ENCODE measurements at places on chromosomes 16 and 17.

DNA sequence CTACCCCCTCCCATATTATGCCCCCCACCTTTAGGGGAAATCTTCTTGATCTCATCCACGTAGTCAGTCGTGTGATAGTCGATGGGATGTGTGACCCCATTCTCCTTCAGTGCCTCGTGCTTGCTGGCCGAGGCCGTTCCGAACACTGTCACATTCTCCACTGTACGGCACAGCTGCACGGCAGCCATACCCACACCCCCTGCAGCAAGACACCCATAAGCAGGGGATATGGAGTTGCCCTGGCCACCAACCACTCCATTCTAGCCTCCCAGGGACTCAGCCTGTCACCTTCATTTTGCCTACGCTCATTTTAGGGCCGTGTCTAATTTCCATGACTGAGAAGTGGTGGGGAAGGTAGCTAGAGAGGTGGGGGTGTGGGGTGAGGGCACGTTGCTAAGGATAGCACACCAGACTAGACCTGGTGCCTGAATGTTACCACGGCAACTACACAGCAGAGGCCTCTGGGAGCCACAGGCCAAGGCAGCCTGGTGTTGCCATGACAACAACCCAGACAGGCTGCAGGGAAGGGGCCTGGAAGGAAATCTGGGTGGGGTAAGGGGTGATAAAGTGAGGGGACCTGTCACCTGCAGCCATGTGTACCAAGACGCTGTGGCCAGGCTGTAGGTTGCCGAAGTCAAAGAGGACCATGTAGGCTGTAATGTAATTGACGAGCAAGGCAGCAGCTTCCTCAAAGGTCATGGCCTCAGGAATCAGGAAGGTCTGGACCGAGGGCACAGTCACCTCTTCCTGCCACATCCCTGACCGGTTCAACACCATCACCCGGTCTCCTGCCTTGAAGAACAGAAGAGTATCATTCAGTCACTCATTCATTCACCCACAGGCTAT is 4.0 kb downstream of the VAT1 start:
- no peak for DNase-seq

DNA sequence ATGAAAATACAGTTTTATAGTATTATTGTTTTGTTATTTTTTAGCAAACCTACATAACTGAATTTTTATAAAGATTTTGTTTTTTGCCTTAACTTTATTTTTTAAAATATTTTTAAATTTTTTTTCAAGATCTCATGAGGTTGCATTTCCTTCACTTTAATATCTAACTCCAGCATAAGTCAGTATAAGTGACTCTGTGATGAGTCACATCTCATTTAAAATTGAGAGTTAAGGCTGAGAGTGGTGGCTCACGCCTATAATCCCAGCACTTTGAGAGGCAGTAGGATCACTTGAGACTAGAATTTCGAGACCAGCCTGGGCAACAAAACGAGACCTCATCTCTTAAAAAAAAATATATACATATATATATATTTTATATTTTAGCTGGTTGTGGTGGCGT is 44.0 kb downstream of the NLK start:
- no peak for DNase-seq

DNA sequence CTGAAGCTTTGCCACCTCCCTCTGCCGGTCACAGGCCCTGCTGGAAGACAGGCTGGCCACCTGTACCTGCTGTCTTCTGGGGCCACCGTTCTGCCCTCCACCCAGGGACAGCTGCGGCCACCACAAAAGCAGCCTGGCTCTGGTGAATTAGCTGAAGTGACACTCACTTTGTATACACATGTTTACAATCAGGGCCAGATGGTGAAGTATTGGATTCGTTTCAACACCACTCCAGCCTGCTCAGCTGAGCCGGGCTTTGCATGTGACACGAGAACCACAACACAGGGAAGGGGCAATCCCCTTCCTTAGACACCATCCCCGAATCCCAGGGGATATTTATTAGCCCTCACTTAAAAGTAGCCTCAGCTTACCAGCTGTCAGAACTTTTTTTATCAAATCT is 191.5 kb upstream of the RPL38 start:
- no peak for DNase-seq

- DNase-seq: peak; percentile 77
These were observed 588.7 kb downstream of the CDH13 start for GRCh38 chr16:83215406-83216001.

DNA sequence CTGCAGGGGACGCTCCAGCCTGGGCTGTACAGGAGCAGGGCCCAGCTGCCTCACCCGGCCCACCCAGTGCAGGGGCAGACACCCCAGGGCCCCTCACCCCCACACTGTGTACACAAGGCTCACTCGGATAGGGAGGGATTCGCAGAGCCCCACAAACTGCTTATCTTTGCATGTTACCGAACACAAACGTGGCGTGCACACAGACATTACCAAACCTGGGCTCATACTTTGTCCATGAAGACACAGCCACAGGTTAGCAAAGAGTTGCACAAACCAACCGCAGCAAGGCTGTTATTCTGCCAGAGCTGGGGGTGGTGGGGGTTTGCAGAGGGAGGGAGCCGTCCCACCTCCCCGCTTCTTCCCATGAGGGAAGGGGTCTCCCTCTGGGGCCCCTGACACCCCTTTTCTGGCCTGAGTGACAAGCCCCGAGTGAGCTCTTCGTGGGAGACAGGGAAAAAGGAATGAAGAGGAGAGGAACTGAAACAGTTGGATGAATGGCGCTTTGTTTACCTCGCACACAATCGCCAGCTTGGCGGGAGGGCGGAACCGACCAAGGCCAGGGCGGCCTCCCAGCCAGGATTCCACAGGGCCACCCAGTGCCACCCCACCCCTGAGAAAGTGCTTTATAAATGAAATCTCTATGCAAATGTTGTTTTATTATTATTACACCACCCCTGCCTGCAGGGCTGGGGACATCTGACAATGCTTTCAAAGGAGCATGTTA is 434 bp upstream of the CPSF4L start:
- DNase-seq: peak; percentile 91

- DNase-seq: peak; percentile 66
These were observed 75.8 kb upstream of the ZNF469 start for GRCh38 chr16:88306860-88307545.

DNA sequence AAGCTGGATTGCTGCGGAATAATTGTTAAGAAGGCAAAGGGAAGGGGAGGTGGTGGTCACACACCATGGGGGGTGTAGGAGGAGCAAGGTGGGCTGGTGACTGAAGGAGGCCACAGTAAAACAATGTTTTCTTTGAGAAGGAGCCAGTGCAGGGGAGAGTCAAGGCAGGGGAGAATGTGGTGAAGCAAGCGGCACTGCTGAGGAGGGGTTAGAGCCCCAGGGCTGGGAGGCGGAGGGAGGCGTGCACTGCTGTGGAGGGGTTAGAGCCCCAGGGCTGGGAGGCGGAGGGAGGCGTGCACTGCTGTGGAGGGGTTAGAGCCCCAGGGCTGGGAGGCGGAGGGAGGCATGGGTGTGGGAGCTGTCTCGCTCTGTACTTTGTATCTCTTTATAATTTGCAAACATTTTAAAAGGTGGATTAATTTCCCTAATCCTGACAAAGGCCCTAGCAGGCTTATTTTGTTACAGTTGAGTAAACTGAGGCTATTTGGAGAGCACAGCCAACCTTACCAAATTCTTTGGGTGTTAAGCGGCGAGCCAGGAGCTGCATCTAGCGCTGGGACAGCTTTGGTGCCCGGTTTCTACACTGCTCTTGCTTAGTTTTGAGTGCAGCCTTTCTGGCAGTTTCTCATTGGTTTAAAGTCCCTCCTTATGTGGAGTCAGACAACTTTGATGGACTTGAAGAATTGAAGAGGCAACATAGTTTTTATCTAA is 20.9 kb downstream of the RPTOR start:
- peak; percentile 56 for DNase-seq

DNA sequence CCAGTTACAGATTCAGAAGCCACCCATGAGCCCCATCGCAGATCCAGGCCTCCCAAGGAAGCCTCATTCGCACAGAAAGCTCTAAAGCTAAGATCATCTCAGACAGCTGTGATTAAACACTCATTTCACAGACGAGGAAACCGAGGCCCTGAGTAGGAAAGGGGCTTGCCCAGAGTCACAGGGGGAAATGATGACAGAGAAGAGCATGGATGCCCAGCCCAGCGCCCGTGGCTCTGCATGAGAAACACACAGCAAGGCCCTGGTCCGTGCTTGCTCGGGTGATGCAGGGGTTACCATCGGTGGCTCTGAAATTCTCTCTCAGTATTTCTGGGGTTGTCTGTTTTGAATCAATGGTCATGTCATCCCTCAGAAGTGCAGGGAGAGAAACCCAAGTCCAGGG is 109.6 kb downstream of the C16orf78 start:
- no peak for DNase-seq

DNA sequence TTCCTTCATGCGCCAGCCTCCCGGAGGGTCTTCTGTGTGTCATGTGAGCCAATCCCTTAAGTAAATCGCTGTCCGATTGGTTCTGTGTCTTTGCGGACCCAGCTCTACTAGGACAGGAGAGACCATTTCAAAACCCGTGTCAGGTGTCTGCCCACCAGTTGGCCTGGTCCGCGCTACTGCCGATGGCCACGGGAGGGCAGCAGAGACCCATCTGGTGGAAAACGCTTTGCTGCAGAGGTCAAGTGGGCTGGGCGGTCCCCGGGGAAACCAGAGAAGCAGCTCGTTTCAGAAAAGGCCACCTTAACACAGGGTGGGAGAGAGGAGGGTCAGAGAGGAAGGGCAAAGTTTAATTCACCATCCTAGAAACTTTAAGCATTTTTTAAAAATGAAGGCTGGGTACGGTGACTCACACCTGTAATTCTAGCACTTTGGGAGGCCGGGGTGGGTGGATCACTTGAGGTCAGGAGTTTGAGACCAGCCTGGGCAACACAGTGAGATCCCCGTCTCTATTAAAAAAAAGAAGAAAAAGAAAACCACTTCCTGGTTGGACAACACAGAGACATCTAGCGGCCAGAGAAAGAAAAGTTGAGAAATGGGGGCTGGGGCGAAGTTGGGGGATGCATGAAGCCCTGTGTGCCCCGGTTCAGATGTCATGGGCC is 2.8 kb upstream of the CIBAR2 start:
- peak; percentile 92 for DNase-seq

DNA sequence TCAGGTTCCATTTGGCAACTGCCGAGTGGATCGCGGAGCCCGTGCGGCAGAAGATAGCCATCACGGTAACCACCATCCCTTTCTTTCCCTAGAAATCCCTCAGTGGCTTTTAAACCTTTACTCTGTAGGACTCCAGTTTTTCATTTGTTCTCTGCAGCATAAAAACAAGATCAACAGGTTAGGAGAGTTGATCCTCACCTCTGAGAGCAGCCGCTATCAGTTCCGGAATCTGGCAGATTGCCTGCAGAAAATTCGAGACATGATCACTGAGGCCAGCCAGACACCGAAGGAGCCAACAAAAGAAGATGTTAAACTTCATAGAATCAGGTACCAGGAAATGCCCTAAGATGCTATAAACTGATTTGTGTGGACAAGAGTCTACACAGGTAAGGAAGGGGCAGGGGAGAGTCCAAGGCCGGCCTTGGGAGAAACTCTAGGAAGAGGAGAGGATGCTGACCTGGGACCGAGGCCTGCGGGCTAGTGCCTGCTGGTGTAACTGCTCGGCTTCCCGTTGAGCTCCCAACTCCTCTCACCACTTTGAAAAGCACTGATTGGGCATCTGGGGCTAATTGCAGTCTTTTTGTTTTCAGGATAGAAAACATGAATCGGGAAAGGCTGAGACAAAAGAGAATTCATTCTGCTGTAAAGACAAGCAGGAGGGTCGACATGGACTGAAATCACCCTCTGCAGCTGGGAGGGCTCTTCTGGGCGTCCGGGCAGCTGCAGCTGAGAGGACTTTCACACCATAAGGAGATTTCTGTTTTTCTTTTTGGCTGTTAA is 8.1 kb downstream of the MRPL58 start:
- no peak for DNase-seq

DNA sequence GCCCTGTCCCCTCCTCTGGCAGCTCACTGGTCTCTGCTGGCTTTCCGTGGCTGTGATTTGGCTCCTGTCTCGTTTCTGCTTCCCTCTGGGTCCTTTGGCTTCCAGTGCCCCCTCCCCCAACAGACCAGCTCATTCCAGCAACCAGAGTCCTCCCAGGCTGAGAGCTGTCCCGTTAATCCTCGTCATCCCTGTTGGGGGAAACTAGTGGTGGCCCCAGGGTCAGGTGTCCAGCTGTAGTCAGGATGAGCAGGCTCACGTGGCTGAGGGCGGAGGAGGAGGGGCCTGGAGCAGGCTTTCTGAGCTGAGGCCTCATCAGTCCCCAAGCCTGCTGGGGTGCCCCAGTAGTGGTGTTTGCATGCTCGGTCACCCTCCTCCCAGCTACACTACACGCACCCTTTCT is 10.7 kb upstream of the CBX4 start:
- DNase-seq: no peak

DNA sequence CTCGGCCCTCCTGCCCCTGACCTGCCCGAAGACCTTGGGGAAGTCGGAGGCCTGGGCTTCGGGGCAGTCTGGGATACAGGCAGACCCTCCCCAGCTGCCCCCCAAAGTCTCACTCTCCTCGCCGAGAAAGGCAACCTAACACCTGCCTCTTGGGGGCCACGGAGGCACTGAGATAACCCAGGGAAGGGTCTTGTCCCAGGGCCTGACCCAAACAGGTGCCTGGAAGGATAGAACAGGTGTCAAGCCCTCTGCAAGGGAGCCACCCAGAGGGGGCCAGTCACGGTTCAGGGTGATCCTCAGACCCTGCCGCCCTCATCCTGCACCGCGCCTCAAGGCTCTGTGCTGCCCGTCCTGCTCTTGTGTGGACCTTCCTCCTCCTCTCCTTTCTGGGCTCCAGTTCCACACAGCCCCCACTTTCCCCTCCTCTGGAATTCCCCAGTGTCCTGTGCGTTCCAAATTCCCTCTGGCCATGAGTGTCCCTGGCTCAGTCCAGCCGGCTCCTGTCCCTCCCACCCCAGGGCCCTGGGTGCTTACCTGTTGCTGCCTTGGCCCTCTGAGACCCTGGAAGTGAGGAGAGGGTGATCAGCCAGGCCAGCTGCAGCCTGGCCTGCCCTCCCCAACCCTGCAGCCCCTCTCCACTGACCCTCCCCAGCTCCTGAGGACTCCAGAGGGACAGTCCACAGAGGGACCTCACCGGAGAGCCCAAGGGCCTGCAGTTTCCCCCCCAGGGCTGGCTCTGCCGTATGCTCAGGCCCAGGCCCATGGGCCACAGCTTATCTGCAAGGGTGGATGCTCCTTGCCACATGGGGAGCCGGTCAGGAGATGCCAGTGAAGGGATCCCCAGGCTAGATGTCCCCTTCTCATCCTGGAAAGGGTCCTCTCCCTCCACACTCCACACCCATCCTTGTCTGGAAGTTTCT is 3.8 kb downstream of the PRSS27 start:
- no peak for DNase-seq

GRCh38 chr16:75653922-75654321 is 6.3 kb downstream of the TERF2IP start:
- DNase-seq: no peak

GRCh38 chr17:680529-680928 is 34.1 kb downstream of the VPS53 start:
- DNase-seq: no peak

Measured in testis (tissue), 5 donors.